ENCODE measurements at places on chromosomes 12 and 14. TPM values are rescaled to one million over a fixed set of nuclear protein-coding genes. Genes with fewer than 3 reads are reported as not detected.

The ACAD10 gene
- total RNA-seq, result 17.9 TPM

The SLC10A1 gene
- not detected for total RNA-seq

The CRIP2 gene
- total RNA-seq, result 234 TPM

The KRT82 gene
- not detected for total RNA-seq

The PARP11 gene
- 3.6 TPM for total RNA-seq
